ENCODE measurements at places on chromosomes 1 and 21.
A peak's percentile ranks its signal among the peaks of the same experiment; 100 is the strongest.

- DNase-seq: no peak
Measured at GRCh38 chr1:248114890-248115289, 19.9 kb downstream of the OR2L13 start.

DNA sequence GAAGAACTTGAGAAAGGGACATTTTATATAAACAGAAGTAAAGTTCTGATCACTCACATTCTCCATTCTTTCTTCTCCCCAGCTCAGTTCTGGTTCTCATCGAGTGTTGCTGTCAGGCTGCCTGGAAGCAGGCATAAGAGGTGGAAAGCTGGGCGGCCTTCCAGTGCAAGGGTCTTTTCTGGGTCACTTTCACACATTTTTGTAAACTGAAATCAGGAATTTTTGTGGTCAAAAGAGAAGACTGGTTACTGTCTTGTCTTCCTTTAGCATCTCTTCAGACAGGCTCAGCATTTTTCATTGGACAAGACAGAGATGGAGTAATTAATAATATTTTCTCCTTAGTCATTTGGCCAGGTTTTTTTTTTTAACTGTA lies 93.7 kb downstream of the CTH start:
- DNase-seq: no peak

- no peak for DNase-seq
Measured at GRCh38 chr1:1432274-1432950, 3.1 kb upstream of the VWA1 start.

DNA sequence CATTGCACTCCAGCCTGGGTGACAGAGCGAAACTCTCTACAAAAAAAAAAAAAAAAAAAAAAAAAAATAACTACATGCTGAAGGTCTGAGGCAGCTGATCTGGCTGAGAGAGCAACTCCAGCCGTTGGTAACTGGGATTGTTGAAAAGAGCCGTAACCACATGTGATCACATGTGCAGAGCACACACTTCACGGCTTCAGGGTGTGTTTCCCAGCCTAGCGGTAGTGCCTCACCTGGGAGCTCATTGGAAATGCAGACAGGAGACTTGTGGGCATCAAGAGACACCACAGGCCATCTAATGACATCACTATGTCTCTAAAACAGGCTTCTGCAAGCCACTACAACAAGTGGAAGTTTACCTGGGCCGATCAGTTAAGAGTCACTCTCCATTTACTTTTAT lies 11.8 kb upstream of the OTUD7B start:
- no peak for DNase-seq

GRCh38 chr1:247857069-247857984 lies at the start of gene TRIM58:
TSS of gene TRIM58 (plus strand) at chr1:247857187. CDS start at chr1:247857247, 60 bp downstream.
- DNase-seq: no peak

DNA sequence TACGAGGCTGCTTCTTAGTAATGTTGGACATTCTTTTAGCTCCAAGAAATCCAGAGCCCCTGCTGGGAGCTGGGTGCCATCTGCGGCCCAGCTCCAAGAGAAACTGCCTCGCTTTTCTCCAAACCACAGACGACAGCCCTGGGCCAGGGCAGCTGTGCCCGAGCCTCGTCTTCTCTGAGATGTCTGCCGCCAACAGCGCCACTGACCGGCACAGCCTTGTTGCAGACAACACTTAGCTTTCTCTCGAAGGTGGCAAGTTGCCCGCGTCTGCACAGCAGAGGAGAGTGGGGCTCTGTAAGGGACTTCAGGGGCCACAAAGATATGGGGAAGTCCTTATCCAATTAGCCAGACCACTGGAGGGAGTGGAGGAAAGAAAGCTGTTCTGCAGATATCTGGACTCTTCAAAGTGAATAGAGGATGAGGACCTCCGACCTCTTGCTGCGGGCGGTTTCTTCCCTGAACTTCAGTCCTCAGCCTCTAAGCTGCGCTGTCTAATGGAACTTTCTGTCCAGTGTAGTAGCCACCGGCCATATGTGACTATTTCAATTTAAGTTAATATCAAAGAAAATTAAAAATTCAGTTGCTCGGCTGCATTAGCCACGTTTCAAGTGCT lies 63.9 kb upstream of the DISP3 start:
- no peak for DNase-seq

GRCh38 chr1:8943498-8944405 lies 1.9 kb upstream of the CA6 start:
- no peak for DNase-seq

DNA sequence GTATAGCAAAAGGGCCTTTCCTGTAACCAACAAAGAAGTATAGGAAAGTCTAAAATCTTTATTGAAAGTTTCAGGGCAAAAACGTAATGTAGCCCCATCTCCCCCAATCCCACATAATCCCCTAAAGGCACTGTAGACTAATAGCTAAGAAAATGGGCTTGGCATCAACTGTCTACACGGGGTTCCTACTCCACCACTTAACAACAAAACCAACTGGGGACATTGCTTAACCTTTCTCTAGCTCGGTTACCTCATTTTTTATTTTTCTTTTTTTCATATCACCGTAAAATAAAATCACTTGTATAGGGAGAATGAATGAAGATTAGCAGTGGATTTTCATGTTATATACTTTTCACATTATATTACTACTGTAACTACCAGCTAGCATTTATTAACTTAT lies 12.3 kb downstream of the MACF1 start:
- DNase-seq: no peak

DNA sequence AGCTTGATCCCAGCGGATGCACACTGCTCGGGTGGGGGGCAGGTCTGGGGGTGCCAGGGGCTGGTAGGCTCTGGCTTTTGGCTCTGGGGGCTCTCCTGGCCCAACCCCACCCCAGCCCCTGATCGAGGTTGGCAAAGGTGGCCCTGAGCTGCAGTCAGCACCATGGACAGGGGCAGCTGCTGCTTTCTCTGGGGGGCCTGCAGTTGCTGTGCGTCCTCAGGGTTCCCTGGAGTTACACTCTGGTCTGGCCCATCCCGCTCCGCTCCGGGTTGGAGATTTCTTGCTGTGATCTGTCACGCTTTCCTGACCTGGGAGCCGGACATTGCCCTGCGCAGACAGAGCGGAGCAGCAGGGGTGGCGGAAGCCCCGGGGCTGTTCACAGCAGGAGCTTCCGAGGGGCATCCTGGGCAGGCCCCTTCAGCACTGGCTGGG lies 8.0 kb upstream of the PLCH2 start:
- peak; percentile 34 for DNase-seq

DNA sequence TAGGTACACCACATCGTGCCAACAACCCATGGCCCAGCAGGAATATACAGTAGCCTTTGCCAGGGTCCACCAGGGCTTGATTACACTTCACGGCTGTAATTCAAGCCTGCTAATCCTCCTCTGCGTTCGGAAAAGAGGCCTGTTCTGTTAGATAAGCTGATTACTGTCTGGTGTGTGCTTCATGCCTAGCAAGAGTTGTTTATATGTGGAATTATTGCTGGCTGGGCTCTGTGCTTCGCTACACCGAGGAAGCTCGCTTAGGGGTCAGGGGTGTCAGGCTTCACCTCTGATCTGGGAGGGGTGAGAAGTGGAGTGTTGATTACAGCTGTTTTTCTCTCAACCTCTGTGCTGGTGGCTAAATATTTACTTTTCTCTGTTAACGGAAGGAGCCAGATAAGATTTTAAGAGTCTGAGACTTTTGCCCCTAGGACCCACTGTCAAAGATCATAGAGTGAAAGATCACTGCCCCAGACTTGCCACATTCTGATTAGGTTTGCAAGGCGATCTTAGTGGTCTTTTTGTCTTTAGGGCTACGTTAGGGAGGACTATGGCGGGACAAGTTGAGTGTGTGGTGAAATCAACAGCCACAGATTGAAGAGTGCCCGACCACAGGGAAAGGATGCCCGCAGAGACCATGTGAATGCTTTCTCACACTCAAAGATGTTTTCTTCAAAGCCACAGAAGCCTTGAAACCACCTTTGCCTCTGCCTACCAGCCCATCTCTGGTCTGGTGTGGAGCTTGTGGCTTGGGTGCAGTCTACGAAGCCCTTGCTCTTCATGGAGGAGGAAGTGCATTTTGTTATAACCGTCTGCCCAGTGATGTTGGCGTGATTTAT lies 216.1 kb downstream of the PBX1 start:
- no peak for DNase-seq

DNA sequence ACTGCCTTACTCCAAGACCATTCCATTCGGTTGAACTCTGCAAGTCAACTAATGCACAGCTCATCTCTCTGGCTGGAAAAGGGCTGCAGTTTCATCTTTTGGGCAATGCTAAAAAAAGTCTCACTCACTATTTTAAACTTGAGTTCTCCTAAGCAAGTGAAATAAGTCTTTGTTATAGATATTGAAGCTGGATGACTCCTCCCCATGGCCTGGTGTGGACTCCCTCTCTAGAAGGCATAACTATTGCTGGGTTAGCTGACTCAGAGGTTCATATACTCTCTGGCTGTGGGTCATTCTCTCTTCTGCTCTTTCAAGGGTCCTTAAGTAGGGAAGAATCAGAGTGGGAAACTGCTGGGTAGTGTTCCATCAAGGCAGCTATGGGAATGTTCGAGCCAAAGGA lies 88.0 kb downstream of the XCL2 start:
- no peak for DNase-seq

- DNase-seq: no peak
Measured at GRCh38 chr1:156665539-156665938, 11.7 kb downstream of the NES start.

DNA sequence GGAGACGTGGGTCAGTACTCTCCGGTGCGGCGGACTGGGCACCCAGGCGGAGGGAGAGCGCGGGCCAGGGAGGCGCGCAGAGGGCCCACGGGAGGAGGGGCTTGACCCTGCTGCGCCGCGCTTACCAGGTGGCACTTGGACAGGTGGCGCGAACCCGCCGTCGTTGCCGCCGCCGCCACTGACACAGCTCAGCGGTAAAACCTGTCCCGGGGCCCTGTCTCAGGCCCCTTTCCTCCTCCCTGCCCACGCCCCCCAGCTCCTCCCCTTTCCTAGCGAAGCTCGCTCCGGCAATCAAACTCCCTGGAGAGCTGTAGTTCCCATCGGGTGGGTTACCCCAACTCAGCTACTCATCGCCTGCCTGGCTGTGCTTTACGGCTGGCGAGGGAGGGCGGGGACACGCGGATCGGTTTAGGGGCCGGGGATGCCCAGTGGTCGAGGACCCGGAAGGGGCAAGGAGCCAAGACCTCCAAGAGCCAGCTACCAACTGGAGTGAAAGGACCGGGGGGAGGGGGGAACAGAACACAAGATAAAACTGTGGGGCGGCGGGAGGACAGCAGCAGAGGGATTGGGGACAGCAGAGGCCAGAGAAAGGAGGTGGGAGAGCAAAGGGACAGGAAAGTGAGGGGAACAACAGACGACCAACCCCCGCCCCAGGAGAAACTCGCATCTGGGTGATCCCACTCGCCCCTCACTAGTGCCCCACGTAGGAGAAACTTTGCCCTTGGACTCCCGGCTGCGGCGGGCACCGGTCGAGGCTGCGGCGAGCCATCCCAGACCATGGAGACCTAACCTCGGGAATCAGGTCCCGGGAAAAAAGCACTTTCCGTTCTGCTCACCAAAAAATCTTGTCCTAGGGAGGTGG lies 2.9 kb downstream of the GFI1 start:
- peak; percentile 44 for DNase-seq

GRCh38 chr1:56397811-56398231 lies 181.5 kb downstream of the PLPP3 start:
- DNase-seq: no peak

- DNase-seq: peak; percentile 55
Measured at GRCh38 chr1:46547481-46548383, 3.7 kb downstream of the KNCN start.

GRCh38 chr1:109199710-109200109 lies 14.0 kb upstream of the SARS1 start:
- no peak for DNase-seq

- DNase-seq: no peak
Measured at GRCh38 chr1:45516036-45516435, 5.6 kb downstream of the PRDX1 start.

DNA sequence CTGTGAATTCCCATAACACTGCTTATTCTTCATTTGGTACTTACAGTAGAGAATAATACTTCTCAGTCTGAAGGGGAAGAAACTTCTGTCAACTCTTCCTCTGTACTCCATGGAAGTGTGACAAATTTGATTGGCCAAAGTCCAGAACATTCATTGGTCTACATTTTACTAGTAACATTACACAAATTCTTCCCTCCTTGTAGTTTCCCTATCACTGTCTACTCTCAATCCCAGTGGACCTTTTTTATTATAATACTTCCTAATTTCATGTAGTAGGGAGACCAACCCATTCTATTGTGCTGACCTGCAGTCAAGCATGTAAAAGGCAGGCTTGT lies 74.7 kb downstream of the ALG6 start:
- DNase-seq: no peak

DNA sequence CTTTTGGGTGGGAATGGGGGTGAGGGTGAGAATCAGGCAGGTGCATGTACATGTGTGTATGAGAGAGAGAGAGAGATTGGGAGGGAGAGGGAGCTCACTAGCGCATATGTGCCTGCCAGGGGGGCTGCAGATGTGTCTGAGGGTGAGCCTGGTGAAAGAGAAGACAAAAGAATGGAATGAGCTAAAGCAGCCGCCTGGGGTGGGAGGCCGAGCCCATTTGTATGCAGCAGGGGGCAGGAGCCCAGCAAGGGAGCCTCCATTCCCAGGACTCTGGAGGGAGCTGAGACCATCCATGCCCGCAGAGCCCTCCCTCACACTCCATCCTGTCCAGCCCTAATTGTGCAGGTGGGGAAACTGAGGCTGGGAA lies 95.0 kb downstream of the EPHB2 start:
- DNase-seq: no peak

- no peak for DNase-seq
Measured at GRCh38 chr1:36349839-36350238, 26.4 kb upstream of the EVA1B start.

DNA sequence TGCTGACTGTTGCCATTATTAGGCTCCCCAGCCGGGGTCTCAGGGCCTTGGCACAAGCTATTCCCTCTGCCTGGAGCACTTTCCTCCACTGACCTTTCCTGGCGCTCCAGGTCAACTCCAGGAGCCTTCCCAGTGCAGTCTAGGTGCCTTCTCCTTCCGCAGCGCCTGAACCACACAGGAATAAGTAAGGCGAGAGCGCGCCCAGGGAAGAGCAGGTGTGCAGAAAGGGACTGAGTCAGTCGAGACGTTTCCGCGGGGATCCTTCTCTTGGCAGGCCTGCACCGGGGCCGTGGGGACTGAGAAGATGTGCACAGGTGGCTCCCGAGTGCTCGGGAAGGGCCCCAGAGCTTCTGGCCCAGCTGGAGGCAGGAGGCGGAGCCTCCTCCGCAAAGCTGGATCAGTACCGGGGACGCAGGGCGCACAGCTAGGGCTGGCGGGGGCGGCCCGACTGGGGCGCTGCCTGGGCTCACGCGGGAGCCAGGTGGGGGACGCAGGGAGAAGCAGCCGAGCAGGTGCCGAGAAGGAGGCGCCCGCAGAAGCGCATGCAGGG lies 765 bp upstream of the BMP8A start:
- peak; percentile 17 for DNase-seq

GRCh38 chr1:100657876-100658715 lies 61.4 kb upstream of the VCAM1 start:
- no peak for DNase-seq

DNA sequence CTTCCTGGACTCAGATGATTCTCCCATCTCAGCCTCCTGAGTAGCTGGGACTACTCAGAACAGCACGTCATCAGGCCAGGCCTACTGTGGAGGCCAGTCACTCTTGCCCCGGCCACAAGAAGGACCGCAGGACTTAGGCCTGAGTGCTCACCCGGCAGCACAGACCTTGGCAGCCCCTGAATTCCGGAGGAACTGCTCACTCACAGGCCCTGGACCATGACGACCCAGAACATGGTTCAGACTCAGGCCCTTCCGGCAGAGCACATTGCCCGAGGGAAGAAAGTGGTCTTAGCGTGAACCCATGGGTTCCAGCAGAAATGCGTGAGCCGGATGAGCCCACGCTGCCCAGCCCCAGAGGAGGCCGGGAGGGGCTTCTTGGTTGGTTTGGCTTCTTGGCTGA lies 177.3 kb upstream of the TMEM51 start:
- DNase-seq: no peak

- no peak for DNase-seq
Measured at GRCh38 chr1:61753998-61754508, 11.8 kb downstream of the PATJ start.
